Kasumi-1 (cell line): ENCODE measurements at places on chromosomes 11 and 22.

DNA sequence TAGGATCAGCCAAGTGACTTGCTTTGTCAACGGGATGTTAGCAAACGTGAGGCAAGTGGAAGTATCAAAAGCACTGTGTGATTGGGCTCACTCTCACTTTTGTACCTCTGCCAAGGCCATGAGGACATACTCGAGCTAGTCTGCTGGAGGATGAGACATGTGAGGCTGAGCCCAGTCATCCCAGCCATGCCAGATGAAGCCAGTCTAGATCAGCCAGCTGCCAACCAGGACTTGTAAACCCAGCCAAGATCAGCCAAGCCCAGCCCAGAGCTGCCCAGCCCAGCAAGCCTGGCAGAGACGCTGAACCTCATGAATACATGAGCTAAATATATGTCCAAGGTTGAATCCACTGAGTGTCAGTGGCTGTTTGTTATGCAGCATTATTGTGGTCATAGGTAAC lies 369.7 kb downstream of the MN1 start:
- no peak for DNase-seq

DNA sequence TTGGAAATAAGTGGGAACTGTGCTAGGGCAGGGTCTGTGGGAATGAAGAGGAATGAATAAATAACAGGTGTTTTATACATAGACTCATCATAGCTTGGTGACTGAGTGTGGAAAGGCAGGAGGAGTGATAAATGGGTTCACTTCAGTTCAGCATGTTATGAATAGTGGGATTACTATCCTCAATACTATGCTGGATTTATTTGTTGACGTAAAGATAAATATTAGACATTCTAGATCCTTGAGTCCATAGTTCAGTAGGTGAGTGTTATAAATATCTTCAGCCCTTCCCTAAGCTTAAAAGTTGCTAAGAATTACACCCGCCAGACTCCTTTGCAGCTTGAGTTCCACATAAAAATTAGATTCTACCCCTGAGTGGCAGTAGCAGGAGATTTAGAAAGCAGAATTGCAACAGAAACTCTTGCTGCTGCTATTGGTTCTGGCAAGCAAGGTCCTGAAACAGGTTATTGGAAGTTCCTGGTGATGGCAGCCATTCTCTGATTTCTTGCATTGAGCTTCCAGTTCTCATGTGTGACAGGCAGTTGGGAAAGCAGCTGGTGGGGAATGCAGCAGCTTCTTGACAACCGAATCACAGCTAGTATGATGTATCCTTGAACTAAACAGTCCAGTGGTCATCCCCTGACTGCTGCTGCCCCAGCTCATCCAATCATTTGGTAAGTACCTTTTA lies 1558.9 kb downstream of the FAM181B start:
- DNase-seq: no peak

DNA sequence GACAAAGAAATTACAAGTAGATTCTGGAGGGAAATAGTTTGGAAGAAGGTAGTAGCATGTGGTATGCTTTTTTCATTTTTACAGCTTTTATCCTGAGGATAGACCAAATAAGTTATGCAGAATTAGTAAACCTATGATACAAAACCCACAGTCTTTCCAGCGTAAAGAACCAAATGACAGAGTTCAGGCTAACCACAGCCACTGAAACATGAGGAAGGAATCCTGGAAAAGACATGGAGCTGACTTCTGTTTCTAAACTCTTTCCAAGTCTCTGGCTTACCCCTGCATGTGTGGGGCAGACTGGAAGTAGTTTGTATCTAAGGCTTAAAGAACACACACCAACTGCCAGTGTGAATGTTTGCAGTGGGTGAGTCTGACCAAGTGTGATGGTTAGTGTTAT lies 258.4 kb upstream of the TENM4 start:
- DNase-seq: no peak

DNA sequence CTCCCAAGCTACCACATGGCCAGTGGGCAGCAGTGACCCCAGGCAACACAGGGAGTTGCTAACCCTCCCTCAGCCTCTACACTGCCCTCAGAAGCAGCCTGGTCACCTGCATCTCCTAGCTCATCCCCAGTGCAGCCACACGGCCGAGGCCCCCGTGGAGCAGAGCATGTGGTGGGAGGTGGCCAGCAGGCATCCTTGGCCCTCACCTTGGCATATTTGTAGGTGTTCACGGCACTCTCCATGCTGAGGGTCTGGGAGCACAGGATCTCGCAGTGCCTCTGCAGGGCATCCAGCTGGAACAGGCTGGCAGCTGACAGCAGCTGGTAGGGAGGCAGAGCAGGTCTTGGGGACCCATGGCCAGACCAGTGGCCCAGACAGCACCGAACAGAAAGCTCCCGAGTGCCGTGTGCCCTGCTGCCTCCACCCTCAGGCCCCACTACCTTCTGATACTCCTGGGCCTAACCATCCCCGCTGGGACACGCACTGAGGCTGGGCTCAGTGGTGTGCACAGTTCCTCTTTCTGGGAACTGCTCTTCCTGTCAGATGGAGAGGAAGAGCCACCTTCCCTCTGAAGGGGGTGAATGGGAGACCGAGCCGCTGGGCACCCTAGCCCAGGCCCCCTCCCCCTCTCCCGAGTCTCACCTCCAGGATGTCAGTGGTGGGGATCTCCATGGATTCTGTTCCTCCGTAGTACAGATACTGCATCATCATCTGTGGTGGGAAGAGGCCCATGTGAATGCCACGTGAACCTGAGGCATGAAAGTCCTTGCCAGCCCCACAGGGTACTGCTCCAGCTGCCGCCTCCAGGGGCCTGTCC lies 48.8 kb downstream of the NAT10 start:
- peak; percentile 78 for DNase-seq

DNA sequence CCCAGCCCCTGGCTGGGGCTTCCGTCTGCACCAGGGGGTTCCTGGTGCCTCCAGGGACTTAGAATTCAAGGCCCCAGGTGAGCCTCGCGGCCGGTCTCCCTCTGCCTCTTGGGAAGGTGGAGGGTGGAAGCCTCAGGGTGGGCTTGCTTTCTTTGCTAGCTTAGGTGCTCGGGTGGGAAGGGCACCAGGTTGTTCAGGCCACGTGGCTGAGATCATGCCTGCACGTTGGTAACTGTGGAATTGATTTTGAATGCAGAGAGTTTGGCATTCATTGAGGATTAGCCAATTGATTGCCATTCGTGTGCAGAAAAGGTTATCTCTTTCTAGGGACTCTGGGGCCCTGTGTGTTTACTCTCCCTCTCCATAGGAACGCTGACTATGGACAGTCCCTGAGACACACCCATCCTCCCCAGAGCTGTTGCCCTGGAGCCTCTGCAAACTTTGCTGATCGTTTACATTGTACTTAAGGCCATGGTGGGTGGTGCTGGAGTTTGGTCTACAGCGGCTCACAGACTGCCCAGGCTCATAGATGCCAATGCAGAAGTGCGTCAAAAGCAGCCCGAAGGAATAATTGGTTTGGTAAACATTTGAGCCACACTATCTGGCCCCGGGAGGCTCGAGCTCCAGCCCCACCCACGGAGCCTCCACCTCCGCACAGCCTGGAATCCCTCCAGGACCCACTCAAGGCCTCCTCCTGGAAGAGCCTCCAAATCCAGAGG lies 1457.7 kb downstream of the BRD1 start:
- no peak for DNase-seq

DNA sequence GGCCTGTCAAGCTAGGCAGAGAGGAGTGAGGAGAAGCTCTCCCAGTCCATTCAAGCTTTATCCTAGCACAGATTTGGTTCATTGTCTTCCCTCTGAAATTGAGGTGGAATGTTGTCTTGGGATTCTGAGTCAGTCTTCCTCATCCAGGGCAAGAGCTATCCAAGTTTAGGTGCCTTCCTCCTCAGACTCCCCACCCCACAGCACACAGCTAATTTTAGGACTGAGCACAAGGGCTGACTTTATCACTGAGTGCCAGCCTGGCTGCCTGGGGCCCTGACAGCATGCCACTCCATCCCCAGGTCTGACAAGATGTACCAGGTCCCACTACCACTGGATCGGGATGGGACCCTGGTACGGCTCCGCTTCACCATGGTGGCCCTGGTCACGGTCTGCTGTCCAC lies 2.6 kb downstream of the PGAP2 start:
- DNase-seq: no peak

GRCh38 chr22:47328550-47329243 lies 566.2 kb downstream of the TBC1D22A start:
- no peak for DNase-seq

DNA sequence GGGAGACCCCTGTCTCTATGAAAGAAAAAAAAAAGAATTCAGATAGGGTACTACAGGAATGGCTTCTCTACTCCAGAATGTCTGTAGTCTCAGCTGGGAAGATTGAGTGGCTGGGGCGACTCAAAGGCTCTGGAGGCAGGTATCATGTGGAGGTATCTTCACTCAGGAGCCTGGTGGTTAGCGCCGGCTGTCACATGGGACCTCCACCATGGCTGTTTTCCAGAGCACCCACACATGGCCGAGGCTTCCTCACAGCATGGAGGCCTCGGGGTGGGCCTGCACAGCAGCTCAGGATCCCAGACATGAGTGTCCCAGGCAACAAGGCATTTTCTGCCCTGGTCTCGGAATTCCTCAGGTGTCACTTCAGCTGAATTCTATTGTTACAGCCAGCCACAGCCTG lies 10.1 kb downstream of the RPS13 start:
- DNase-seq: no peak

GRCh38 chr11:107359701-107360100 lies 97.9 kb downstream of the CWF19L2 start:
- no peak for DNase-seq

- no peak for DNase-seq
Observed at GRCh38 chr22:27416511-27417420, 384.8 kb downstream of the MN1 start.

GRCh38 chr11:105155679-105156078 lies 16.1 kb upstream of the CARD18 start:
- DNase-seq: no peak

DNA sequence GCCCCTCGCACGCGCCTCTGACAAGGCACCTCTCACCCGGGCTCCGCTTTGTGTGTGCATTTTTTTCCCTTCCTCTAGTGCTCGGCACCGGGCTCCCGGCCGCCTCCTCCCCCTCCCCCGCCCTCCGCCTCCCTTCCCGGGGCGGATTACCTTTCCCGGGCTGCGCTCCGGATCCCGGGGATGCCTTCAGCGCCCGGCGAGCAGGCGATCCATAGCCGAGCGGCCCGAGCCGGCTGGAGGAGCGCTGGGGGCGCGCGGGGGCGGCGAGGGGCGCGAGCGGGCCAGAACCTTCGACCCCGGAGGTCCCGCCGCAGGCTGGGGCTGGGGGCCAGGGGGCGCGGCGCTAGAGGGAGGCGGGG lies 282 bp downstream of the MPPED2 start:
- no peak for DNase-seq

- no peak for DNase-seq
Observed at GRCh38 chr11:134670247-134670782, 258.3 kb upstream of the B3GAT1 start.

DNA sequence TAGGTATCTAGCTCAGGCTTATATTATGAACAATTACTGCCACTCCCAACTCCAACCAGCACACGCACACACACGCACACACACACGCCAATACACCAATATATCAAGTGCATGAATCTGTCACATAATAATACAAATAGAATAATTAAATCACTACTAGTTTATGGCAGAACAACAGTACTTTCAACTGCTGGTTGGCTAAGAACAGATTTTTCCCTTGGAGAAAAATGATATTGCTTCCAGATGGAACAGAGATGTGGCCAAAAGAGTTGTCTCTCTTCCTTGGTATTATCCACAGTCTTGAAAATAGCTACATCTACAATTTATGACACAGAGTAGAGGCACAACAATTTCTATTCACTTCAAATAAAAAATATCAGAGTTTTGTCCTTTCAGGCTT lies 538.3 kb upstream of the FAT3 start:
- DNase-seq: no peak

DNA sequence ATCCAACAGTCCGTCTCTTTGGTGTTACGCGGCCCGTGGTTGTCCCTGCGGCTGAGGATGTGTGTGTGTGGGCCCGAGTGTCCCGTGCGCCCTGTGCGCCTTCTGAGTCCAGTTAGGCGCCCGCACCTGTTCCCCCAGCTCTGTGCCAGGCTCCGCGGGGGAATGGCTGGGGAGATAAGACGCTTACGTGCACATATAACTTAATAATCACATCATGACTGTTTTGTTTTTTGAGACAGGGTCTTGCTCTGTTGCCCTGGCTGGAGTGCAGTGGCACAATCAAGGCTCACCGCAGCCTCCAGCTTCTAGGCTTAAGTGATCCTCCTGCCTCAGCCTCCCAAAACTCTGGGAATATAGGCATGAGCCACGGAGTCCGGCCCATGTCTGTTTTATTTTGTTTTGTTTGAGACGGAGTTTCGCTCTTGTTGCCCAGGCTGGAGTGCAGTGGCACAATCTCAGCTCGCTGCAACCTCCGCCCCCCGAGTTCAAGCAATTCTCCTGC lies 817 bp downstream of the ARL2 start:
- DNase-seq: no peak

DNA sequence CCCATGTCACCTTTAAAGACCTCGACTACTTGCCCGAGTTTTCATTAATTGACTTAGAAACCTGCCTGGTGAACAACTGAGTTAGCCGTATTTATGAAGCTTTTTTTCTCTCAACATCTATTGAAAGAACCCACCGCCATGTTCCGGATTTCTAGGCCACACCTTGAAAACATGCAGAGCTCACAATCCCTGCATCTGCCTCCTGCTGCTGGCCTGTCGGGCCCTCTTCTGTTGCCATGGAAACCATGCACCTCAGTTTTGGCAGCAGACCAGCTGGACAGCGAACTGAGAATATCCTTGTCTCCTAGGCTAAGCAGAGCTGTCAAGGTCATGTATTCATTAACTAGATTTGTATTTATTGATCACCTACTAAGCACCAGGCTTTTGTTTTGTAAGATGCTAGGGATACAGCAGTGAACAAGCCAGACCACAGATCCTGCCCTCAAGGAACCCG lies 4.3 kb upstream of the PATZ1 start:
- no peak for DNase-seq

DNA sequence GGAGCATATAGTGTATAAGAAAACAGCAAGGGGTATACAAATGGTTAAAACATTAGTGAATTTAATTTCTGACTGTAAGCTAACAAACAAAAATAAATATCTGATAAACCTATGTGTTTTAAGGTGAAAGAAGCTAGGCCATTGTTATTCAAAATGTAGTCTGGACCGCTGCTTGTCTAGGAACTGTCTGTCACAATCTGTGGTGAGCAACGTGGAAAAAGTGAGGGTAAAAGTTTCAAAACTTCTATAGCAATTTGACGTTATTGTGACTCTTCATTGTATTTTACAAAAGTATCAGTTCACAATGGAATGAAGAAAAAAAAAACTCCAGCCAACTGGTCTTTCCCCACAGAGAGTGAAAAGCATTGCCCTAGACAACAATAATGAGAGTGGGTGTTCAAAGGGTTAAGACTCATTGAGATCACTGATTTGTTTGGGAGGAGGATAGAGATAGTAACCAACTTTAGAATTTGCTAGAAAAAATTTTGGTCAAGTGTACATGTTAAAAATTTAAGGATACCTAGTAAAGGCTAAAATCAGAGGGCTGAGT lies 79.1 kb downstream of the UVRAG start:
- DNase-seq: no peak

- no peak for DNase-seq
Observed at GRCh38 chr11:10092426-10092825, 201.6 kb downstream of the SBF2 start.

GRCh38 chr11:7844521-7844920 lies 47.8 kb upstream of the OR5P2 start:
- DNase-seq: no peak
